ENCODE measurements at places on chromosomes 4 and X.

DNA sequence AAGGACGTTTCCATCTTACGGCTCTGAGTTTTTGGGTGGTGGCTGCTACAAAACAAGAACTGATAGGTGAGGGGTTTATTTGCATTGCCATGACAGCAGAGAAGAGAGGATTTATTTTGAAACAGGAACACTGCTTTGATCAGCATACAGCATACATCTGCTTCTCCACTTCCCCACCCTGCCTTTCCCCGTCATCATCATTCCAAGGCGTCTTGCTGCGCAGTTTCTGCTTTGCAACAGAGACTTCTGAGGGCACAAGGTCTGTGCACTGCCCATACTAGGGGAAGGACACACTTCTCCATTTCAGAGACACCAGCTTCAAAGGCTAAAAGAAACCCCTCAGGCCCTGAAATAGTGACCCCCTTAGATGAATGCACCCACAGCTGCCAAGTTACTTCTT, 19.1 kb downstream of the STARD8 start:
- no peak for DNase-seq

- no peak for DNase-seq
These were observed 55.1 kb upstream of the ZCCHC13 start for GRCh38 chrX:74248889-74249288.

DNA sequence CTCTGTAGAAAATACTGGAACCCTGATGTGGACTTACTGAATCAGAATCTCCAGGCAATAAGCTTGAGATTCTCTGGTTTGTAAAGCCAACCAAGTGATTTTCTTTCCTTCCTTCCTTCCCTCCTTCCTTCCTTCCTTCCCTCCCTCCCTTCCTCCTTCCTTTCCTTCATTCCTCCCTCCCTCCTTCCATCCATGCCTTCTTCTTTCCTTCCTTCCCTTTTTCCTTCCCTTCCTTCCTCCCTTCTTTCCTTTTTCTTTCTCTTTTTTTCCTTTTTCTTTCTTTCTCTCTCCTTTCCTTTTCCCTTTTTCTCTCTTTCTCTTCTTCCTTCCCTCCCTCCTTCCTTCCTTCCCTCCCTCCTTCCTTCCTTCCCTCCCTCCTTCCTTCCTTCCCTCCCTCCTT, 450.8 kb downstream of the GRXCR1 start:
- DNase-seq, result no peak

- DNase-seq, result no peak
These were observed 19.9 kb upstream of the SLC7A11 start for GRCh38 chr4:138262030-138262429.

- peak; percentile 62 for DNase-seq
These were observed 16.5 kb upstream of the VAMP7 start for GRCh38 chrX:155864655-155865054.

Measured in KBM-7 (cell line).